ENCODE measurements at places on chromosomes 2 and 18. TPM values are rescaled to one million over a fixed set of nuclear protein-coding genes. Genes with fewer than 3 reads are reported as not detected.

GRCh38 chr2:79910643-79911042, 393.9 kb downstream of the LRRTM1 start:
- DNase-seq: no peak

- no peak for DNase-seq
These were observed 449.0 kb upstream of the MMADHC start for GRCh38 chr2:150036622-150037021.

GRCh38 chr2:55111570-55112228, 61.4 kb upstream of the RTN4 start:
- DNase-seq: no peak

- DNase-seq: no peak
These were observed 90.2 kb downstream of the FAM161A start for GRCh38 chr2:61763605-61764034.

ARHGAP15 gene
- polyA plus RNA-seq: 328 TPM
